ENCODE measurements at places on chromosomes 3 and 15.

- no peak for DNase-seq
Observed at GRCh38 chr3:155019575-155019974, 60.5 kb upstream of the MME start.

- no peak for DNase-seq
Observed at GRCh38 chr3:171584100-171584499, 123.9 kb upstream of the TNIK start.

- DNase-seq = no peak
Observed at GRCh38 chr3:88963003-88963402, 144.4 kb upstream of the EPHA3 start.

GRCh38 chr3:74067296-74067695 lies 442.6 kb upstream of the PDZRN3 start:
- DNase-seq = no peak

GRCh38 chr3:59440285-59441028 lies 390.6 kb upstream of the CFAP20DC start:
- no peak for DNase-seq

DNA sequence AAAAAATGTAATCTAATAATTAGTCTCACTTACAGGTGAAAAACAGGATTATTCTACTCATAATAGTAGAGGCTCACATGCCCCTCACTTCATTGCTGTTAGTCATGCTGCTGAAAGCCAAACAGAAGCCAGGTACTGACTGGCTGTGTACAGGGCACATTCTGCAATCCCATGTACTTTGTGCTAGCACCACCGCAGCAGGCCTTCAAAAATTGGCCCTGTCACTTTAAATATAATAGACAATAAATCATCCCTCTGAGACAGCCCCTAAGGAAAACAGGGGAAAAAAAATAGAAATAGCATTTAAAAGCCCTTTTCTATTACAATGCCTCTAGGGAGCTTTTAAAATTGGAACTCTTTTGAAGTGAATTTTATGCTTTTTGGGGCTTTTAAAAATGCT lies 723.8 kb downstream of the TUSC7 start:
- no peak for DNase-seq

DNA sequence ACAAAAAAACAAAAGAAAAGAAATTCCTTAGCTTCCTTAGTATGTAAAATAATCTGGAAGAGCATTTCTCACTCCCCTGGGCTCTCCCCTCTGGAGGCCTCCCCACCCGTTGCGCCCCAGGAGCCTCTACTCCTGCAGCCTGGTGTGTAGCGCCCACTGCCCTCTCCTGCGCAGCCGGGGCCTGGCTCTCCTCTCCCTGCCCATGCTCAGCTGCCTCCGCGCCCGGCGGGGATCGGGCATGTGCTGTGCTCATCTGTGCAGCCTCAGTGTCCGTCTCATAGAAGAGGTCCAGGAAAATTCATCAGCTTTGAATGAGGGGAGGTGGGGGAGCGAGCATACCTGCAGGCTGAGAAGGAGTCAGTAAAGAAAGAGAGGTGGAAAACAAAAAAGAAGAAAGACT lies 203.9 kb downstream of the ATP10A start:
- no peak for DNase-seq

GRCh38 chr3:17500618-17501017 lies 241.8 kb downstream of the TBC1D5 start:
- no peak for DNase-seq

- no peak for DNase-seq
Observed at GRCh38 chr3:119613872-119614271, 16.2 kb downstream of the PLA1A start.

- no peak for DNase-seq
Observed at GRCh38 chr15:31471731-31472430, 145.2 kb downstream of the KLF13 start.

- no peak for DNase-seq
Observed at GRCh38 chr3:195069501-195070251, 201.3 kb downstream of the XXYLT1 start.

DNA sequence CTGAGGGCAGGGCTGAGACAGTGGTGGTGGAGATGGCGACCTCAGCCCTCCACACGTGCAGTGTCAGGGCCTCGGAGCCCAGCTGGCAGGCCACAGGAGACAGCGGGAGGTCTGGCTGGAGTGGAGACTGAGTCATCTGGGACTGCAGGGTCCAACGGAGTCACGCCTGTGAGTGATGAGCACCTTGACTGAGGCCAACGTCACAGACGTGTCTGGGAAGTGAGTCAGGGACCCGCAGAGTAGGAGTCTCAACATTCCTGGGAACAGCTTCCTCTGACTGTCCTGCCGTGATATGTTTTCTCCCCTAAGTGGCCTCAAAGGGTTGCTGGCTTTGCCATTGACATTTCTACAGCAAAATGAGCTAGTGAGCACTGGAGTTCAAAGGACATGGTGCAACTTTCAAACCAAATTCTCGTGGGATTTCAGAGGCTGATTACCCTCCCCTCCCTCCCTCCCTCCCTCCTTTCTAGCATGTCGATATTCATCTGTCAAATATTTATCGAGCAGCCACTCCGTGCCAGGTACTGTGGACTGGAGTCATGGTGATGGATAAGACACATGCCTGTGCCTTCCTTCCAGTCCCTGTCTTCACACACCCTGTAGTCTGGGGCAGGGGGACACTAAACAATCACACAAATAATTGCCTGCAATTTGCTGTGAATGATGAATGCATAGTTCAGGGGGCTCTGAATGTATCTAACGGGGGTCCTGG lies 53.3 kb upstream of the AMOTL2 start:
- no peak for DNase-seq

- DNase-seq = no peak
Observed at GRCh38 chr3:16516695-16517481, 3.4 kb upstream of the RFTN1 start.

- no peak for DNase-seq
Observed at GRCh38 chr3:104673981-104674380, 692.7 kb upstream of the ALCAM start.

DNA sequence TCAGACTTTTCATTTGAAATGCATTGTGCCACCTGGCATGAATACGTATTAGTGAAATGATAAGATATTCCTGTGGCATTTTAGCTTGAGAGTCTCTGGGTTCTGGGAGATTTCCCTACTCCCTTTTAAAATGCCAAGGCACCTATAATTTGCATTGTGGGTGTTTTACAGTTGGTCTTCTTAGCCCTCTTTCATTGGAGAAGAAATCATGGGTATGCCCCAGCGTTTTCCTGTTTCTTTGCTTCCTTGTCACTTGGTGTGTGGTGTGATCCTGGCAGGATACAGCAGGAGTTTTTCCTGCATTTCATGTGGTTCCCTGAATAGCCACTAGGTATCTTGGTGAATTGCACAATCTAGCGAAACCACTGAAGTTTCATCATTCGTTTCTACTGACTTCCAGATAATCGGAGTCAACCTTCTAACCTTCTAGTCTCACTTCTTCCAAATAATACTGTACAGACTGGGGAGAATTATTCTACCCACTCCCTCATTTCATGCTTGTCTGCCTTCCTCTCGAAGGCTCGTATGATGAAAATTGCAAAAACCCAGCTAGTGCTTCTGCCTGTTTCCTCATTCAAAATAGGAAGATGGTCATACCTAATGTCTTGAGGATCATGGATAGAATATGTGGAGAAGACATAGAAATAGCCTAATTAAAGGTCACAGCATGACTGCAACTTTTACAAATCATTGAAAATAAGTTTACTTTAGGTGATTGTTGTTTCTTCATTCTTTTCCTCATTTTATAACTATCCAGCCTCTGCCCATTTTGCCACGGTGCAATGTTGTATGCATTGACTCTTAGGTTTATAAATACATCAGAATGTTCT lies 2.6 kb downstream of the BHLHE40 start:
- no peak for DNase-seq

- DNase-seq = no peak
Observed at GRCh38 chr15:35309886-35310285, 224.8 kb upstream of the NANOGP8 start.

DNA sequence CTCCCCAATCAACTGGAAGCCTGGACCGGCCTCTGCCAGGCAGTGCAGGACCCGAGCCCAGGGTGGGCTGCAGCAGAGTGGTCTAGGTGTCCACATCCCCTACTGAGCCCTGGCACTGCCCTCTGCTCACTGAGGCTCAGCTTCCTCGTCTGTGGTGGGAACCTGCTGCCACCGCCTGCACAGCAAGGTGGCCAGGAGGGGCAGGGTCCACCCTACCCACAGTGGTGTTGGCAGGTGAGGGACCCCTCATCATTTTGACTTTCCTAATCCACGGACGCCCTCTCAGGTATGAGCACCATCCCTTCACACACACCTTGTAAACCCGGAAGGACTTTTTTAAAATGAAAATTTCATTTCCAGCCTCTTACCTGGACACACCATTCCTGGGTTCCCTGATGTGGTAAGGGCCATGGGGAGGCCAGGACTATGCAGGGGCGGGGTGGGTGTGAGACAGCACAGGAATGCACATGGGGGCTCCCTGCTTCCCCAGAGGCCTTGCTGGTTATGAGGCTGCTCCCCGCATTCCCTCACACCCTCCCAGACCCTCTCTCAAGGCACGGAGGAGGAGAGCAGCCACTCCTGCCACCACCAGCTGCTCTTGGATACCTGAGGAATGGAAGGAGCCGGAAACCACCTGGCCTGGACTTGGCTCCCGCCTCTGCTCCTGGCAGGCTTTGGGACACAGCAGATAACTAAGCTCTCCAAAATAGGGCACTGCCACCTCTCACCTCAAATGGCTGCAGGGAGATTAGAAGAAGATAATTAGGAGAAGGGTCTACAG lies 185.9 kb upstream of the TPM1 start:
- DNase-seq = no peak

- DNase-seq = no peak
Observed at GRCh38 chr15:48664436-48664835, 18.9 kb upstream of the FBN1 start.

- no peak for DNase-seq
Observed at GRCh38 chr3:69901802-69902201, 97.7 kb upstream of the SAMMSON start.

- no peak for DNase-seq
Observed at GRCh38 chr3:55486857-55487380, at the start of gene WNT5A. WNT5A (minus strand) TSS chr3:55487306; CDS start chr3:55486985, 321 bp downstream.

DNA sequence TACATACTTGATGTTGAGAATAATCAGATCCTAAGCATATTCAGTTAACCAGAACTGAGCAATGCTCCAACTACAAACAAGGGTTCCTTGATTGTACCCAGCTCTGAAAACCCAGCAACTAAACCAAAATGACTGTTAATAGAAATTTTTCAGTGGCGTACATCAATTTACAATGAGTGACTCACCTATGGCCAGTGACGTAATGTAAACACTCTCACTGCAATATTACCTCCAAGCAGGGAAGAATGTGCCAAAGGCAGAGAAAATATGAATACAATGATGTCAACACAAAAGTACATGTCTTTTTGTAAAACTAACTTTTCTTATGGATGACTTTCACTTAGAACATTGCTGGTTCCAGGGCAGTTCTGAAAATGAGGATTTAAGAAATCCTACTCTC lies 611.3 kb downstream of the EDEM1 start:
- no peak for DNase-seq

GRCh38 chr15:29143909-29144635 lies 125.5 kb downstream of the NSMCE3 start:
- no peak for DNase-seq

- peak; percentile 74 for DNase-seq
Observed at GRCh38 chr3:184777566-184778356, 34.2 kb upstream of the VPS8 start.

DNA sequence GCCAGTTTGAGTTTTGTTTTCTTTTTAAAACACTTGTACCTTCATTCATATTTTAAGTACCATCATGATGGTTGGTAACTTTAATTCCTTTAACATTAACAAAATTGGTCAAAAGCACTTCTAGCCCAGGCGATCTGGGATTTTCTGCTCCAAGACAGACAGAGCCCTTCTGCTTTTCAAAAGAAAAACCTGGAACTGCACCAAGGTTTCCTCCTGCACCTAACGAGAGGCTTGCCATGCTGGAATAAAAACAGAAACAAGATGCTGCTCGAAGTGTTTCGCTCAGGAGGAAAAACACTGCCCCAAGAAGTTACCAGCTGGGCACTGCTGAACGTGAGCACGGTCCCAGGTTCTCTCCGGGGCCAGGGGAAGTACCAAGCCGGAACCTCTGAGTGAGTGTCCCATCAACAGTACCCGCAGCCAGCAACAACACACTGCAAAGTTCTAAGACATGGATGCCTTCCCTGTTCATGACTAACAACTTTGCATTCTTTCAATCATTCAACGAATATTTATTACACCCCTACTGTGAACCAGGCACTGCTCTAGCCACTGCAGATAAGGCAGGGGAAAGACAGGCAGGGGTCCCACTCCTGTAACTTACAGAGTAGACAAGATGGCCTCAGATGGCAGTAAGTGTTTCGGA lies 98.8 kb downstream of the XXYLT1 start:
- no peak for DNase-seq

- no peak for DNase-seq
Observed at GRCh38 chr15:74568594-74568993, 27.6 kb downstream of the ARID3B start.

DNA sequence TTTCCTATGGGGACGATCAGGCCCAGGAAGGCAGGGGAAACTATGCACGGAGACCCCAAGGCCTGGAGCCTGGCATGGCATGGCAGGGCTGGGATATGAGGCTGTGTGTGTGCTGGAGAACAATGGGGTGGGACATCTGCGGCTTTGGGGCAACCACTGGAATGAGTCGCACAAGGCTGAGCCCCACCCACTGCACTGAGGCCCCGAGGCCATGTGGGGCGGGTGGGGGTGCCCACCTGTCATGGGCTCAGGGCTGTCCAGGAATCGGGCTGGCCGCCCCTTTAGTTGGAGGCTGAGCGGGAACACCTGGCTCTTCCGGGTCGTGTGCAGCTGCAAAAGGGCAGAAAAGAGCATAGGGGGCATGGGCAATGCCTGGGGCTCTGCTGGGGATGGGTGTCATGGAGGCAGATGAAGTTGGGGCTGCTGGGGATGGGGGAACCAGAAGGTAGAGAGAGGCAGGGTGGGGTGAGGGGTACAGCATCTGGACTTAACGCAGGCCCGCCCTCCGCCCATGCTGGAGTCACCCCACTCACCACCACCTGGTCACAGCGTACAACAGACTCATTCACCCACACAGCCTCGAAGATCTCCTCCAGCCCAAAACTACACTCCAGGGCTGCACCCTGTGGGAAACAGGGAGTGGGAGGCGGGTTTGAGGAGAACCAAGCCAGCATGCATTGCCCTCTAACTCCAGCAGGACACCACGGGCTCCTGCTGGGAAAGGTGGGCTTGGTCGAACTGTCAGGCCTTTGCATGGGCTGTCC lies 31.1 kb downstream of the PLXND1 start:
- no peak for DNase-seq

All from GM18507 (cell line).